ENCODE measurements at places on chromosomes 6 and 20.

DNA sequence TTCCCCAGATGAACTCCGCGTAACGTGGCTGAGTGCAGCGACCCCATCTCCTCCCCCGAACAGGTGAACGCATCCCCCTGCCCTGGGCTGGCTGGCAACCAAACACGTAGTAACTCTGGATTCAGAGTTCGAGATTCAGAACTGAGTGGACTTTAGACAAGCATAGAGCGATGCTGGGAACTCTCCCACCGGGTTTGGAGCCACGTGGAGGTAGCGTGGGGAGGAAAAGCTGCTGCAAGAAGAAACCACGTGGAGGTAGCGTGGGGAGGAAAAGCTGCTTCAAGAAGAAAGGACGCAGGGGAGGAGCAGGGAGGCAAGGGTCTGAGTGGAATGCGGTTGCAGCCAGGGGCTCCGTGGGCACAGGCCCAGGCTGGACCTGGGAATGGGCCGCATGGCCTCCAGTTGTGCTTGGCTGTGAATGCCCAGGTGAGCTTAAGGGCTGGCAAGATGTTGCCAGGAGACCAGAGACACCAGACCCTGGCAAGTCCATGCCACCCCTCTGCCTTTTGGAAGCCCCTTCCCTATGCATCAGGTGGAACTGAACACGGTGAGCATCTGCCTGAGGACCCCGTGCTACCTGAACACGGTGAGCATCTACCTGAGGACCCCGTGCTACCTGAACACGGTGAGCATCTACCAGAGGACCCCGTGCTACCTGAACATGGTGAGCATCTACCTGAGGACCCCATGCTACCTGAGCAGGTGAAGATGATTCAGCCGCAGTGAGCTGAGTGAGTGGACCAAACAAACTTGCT lies 118.0 kb upstream of the FRMD1 start:
- no peak for DNase-seq

GRCh38 chr6:86712039-86712438 lies 225.3 kb upstream of the HTR1E start:
- no peak for DNase-seq

- peak; percentile 43 for DNase-seq
Observed at GRCh38 chr20:34637245-34638038, 39.5 kb downstream of the PIGU start.

DNA sequence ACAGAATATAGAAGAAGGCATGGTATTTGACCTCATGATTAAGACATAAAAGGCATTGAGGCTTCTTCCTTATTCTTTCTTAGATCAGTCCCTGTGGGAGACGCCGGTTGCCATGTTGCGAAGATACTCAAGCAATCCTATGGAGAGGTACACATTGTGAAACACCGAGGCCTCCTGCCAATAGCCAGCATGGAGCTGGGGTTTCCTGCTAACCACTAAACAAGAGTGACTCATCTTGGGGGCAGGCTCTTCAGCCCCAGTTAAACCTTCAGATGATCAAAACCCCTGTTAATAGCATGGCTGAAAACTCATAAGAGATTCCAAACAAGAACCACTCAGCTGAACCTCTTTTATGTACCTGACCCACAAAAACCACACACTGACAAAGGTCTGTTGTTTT lies 478.8 kb downstream of the CD83 start:
- peak; percentile 47 for DNase-seq

GRCh38 chr20:50957276-50957675 lies 1.1 kb downstream of the DPM1 start:
- no peak for DNase-seq

GRCh38 chr6:5764401-5764955 lies 242.2 kb downstream of the NRN1 start:
- no peak for DNase-seq

GRCh38 chr6:5081955-5082354 lies 3.2 kb upstream of the PPP1R3G start:
- no peak for DNase-seq

- no peak for DNase-seq
Observed at GRCh38 chr6:154234019-154234772, 122.4 kb downstream of the IPCEF1 start.

GRCh38 chr6:31585491-31585890 lies 586 bp upstream of the LST1 start:
- DNase-seq: no peak

DNA sequence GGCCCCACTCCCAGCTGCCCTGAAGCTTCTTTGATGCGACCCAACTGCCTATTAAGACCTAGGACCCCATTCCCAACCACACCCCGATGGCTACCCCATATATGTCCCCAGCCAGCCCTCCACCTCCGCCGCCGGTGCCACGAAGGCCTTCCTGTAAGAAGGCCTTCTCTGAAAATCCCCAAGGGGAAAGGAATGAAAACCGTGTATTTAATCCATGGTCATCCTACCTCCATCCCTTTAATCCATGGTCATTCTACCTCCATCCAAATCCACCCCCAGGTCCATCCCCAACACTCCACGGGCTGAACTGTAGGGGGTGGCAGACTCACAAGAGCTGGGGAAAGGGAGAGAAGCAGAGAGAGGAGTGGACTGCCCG lies 545 bp upstream of the VSX1 start:
- DNase-seq: no peak

DNA sequence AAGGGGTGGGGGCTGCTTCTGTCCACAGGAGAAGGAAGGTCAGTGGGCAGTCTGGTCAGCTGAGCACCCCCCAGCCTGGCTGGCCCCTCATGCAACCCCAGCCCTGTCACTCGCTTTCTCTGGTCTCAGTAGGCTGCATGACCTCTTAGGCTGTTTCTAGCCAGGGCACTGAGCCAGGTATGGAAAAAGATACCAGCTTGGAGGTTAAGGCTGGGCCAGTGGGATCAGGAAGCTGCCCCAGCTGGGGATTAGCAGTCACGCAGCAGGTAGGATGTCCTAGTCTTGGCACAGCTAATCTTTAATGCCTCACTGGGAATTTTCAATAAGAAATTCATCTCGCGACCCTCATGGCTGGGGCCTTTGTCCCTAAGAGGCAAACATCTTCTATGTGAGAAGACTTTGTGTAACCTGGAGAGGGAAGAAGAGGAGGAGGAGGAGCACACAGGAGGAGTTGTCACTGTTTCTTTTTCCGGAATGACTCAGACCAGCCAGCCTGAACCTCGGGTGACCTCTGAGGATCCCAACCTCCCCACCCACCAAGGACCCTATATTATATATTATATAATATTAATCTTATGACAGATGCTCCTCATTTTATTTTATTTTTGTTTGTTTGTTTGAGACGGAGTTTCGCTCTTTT lies 2.4 kb upstream of the BPIFA2 start:
- no peak for DNase-seq

- DNase-seq: no peak
Observed at GRCh38 chr20:53036992-53037391, 64.8 kb downstream of the TSHZ2 start.

DNA sequence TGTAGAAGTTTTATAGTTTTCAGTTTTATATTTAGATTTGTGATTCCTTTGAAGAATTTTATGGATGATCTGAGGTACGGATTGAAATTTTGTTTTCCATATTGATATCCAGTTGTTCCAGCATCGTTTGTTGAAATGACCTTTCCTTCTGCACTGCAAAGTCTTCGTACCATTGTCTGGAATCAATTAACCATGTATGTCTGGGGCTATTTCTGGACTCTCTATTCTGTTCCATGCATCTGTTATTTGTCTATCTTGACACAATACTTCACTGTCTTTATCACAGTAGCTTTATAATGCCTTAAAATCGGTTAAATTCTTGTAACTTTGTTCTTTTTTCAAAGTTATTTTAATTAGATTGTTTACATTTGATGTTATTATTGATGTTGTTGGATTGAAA lies 154.9 kb downstream of the FARS2 start:
- DNase-seq: no peak

DNA sequence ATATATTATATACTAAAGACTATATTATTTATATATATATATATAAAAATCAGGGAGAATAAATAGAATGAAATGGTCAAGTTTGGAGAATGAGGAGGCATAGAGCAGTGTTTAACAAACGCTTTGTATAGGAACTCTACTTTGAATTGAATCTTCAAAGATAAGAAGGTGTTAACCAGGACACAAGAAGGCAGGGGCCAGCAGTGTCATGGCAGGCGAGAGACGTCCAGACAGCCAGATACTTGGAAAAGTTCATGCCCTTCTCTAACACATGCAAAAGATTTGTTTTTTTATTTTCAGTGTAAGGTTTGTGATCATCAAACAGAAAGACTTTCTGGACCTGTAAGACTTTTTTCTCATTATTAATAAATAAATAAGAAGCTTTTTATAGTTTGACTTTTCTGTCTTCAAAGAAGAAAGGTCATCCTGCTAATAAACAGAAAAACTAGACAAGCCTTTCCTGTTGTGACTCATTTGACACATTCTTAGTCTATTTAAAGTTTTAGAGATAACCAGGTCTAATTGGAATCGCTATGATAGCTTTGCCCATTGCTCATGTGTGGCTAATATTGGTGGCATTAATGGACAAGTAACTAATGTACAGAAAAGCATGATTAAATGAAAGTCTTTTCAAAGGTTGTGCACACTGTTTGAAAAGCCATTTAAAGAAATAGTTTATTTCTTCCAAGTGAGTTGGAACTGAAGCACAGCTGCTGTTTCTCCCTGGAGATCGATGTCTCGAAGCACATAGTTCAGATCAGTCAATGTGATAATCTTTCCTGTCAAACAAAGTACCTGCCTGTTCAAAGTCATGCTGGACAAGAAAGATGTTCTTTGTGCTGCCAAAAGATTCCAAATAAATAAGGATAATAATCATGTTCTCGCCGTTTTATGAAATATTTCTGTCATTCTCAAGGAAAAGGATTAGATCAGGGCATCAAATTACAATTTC lies 420.4 kb upstream of the OPRM1 start:
- DNase-seq: no peak

GRCh38 chr6:125001684-125002405 lies 39.6 kb downstream of the RNF217 start:
- no peak for DNase-seq

DNA sequence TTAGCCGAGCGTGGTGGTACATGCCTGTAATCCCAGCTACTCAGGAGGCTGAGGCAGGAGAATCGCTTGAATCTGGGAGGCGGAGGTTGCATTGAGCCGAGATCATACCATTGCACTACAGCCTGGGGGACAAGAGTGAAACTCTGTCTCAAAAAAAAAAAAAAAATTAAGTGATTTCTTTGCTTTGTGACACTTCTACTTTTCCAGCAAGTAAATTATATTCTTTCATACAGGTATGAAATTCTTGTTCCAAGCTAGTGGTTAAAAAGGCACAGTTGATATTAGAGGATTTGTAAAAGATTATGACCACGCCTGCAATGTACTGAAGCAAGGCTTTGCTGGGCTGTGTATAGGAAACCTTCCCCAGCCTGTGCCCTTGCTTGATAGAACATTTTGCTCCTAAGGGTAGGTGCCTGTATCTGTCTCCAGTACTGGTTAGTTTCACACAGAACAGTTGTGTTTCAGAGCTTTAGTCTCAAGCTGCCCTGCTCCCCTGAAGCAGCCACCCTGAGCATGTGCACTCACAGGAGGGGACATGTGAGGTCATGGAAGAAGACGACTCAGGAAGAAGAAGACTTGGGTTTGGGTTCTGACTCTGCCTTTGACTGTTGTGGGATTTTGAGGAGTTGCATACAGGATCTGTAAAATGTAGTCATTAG lies 10.2 kb downstream of the PTPN1 start:
- no peak for DNase-seq

GRCh38 chr20:60268491-60268890 lies 310.3 kb downstream of the CDH26 start:
- DNase-seq: no peak

DNA sequence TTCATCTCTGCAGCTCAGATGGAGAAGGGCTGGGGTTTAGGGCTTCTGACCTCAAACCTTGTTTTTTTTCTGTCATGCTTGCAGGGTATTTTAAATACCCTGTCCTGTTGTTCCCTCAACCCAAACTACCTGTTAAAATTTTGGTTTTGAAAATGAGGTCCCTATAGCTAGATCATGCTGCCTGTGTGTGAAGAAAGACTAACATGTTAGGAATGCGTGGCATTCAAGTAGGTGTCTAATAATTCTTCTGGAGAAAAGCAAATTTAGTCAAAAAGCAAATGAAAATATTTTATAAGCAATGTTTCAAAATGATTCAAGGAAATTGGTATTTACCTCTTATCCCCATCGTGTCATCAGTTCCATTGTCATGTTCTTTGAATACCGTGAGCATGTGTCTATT lies 77.2 kb upstream of the C20orf144 start:
- no peak for DNase-seq

DNA sequence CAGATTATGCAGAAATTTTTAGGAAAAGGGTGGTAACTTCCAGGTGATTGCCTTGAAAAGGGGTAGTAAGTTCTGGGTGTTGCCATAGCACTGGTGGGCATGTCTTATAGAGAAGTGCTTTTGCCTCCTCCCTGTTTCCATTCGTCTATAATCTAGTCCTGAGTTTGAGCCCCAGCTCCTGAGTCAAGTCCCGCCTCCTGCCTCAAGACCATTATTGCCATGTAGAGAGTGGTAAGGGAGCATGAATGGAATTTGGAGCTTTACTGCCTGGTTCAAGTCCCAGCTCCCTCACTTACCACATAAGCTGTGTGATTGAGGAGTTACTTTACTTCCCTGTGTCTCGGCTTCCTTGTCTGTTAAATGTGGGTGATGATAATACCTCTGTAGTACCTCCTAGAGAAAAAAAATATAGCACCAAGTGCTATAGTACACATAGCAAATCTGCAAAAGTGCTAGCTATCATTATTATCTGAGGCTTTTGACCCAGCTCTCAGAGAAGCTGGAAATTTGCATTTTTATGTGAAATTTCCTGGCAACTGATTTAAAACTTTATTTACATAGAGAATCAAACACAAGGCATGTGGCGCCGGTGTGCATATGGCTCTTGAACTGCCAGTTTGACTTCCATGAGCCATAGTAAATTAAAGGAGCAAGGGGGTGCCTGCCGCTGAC lies 36.0 kb downstream of the TGM6 start:
- DNase-seq: no peak

DNA sequence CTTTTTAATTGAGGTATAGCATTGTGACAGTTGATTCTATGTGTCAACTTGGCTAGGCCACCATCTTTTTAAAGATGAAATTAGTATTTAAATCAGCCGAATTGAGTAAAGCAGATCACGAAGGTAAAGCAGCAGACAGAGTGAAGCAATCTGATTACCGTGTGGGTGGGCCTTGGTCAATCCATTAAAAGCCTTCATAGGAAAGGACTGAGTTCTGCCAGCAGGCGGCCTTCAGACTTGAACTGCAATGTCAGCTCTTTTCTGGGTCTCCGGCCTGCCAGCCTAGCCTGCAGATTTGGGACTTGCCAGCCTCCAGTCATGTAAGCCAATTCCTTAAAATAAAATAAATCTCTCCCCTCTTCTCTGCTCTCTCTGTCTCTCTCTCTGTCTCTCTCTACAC lies 22.4 kb upstream of the TGM2 start:
- DNase-seq: no peak

DNA sequence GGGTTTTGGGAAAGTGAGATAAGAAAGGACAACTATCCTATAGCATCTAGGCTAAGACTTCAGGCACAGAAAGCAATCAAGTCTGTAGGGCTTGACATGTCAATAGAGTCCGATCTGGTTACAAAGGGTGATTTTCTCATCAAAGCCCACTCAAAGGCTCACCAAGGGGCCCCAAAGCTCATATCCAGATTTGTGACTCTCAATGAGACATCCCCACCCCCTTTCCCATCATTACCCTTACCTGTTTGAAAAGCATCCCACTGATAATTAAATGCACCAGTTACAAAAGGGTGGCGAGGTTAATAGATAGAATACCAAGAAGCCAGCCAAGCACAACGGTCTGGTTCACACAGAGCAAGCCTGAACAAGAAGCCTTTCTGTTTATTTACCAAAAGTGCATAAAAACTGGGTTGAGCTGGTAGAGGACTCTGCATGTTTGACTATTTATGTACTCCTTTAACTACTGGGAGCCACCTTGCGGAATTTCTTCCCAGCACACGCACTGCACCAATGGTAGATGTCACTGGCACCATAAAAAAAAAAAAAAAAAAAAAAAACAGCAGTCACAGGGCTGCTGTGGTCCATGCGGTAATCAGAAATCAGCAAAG lies 6.1 kb downstream of the JAG1 start:
- DNase-seq: no peak
